GM10248 (cell line): ENCODE measurements at places on chromosomes 5 and 9.

DNA sequence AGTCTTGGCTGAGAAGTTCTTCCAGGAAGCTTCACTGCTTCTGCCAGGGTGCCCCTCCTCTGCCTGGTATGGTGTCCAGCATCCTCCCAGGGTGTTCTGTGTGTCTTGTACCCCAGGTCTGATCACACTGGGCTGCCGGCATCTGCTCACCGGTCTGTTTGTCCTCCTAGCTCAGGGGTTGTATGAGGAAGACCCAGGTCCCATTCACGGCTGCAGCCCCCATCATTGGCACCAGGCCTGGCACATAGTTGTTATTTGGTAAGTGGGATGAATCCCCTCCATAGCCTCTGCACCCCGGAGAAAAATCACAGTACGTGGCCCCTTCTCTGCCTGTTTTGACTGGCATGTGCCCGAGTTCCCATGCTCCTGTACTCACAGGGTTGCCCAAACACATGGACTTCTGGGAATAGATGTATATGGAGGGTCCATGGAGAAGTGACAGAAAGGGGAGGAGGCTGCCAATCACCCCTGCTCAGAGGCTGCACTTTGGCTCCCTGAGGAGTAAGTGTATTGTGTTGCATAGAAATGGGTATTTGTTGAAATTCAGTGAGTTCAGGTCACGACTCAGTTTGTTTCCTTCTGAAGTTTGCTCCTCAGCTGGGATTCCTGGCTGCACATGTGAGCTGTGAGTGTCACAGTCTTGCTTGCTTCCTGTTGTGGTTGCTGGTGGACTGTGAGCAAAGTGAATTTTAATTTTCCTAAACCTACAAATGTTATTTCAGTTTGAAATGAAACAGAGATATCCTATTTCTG lies 96.2 kb downstream of the HSPA4 start:
- no peak for DNase-seq

DNA sequence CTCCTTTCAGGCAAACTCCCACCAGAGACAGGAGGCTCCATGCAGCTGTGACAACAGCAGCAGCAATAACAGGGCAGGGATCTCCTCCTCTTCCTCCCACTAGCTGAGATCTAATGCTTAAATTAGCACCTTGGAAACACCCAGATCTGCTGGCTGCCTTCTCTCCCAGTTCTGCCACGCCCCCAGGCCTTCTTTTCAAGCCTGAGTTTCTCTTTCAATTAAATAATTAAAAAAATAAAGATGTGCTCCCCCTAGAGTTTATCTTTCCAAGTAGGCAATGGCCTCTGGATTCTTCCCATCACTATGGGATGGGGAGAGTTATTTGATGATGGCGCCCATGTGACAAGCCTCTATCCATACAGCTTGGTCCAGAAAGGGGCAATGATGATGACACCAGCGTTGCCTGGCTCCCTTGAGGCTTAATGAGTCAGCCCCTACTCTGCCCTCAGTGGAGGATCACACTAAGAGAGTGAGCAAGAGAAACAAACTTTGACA lies 3.8 kb downstream of the FAM219A start:
- DNase-seq = no peak

- no peak for DNase-seq
Observed at GRCh38 chr9:28741459-28741858, 1168.2 kb upstream of the C9orf72 start.

DNA sequence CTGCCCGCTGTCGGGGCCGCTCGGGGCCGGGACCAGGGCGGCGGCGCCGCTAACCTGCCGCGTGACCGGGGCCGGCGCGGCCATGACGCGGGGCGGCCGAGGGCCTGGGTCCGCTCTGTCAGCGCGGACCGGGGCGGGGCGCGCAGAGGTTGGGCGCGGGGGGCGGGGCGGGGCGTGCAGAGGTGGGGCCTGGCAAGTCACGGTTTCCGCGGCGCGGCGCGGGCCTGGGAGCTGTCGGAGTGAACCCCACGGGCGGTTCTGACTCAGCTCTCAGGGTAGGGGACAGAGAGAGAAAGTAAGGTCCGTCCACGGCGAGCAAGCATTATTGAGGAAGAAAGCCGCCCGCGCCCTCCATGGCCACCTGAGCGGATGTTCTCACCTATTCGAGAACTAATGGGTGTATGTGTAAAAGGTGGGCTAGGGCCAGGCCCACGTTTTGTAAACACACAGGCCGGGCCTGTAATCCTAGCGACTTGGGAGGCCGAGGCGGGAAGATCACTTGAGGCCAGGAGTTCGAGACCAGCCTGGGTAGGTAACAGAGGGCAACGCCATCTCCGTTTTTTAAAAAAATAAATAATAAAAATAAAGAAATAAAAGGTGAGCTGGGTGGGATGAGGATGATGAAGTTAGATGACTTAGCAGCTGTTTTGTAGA lies at the start of gene PRXL2C:
Gene PRXL2C, minus strand, starts transcription at position 120 of the 654 bp plus-strand sequence. Its CDS starts 36 bp downstream, at position 84.
- peak; percentile 75 for DNase-seq

DNA sequence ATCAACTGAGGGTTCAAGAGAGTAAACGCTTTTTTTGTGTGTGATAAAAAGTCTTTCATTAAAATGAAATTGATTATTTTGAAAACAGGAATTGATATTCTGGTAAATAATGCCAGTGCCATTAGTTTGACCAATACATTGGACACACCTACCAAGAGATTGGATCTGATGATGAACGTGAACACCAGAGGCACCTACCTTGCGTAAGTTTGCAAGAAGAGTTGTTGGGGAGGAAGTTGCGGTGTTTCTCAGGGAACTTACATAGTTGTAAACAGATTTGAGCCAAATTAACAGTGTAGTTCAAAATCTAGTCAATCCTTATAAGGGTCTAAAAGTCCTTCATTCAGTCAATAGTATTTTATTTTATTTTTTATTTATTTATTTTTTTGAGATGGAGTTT lies 28.9 kb downstream of the HSDL2 start:
- no peak for DNase-seq

GRCh38 chr5:150589862-150590601 lies 50.4 kb upstream of the SYNPO start:
- DNase-seq = no peak

GRCh38 chr5:51968756-51969155 lies 585.5 kb downstream of the ISL1 start:
- DNase-seq = no peak

DNA sequence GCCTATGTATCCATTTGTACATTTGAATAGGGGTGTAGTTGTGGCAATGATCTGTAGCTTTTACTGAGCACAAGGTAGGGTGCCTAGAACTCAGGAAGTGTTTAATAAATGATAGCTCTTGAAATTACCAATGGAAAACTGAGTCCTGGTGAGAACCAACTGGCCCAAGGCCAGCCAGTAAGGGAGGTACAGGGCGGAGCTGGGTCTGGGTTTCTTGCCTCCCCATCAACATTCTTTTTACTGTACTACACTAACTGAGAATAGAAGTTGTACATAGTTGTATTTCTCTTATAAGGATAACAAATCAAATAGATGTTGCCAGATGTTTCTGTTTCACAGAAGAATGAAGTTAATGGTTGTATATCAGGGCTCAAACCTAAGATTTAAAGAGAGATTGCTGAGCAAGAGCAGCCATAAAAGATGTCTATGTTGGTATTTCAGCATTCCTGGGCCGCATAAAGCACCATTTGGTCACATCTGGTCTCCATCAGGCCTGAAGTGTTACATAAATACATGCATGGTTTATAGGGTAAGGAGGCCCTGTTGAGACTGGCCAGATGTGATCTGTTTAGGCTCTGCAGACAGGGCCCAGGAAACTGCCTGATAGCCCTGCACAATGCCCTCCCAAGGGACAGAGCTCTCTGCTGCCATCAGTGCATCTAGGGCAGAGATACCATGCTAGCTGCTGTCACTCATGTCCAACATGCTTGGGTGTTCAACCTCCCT lies 210.5 kb downstream of the NXNL2 start:
- DNase-seq = no peak

DNA sequence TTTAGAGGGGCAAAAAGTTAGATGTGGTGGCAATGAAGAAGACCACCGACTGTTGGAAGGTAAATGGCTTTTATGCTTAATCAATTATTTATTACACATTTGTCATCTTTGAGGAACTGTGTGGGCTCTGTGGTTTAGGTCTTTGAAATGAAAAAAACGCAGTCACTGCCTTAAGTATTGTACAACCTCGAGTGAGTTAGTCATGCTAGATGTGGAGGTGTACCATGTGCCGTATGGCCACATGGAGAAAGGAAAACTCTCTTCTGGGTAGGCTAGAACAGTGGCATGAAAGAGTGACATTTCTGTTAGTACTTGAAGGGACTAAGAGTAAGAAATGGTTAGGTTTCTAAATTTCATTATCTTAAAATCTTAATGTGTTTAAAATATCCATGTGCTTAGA lies 166.1 kb downstream of the HACD4 start:
- DNase-seq = no peak

GRCh38 chr5:137858223-137858916 lies 9.3 kb upstream of the MYOT start:
- DNase-seq = peak; percentile 31

GRCh38 chr5:43437062-43437660 lies 25.0 kb upstream of the CCL28 start:
- DNase-seq = no peak

DNA sequence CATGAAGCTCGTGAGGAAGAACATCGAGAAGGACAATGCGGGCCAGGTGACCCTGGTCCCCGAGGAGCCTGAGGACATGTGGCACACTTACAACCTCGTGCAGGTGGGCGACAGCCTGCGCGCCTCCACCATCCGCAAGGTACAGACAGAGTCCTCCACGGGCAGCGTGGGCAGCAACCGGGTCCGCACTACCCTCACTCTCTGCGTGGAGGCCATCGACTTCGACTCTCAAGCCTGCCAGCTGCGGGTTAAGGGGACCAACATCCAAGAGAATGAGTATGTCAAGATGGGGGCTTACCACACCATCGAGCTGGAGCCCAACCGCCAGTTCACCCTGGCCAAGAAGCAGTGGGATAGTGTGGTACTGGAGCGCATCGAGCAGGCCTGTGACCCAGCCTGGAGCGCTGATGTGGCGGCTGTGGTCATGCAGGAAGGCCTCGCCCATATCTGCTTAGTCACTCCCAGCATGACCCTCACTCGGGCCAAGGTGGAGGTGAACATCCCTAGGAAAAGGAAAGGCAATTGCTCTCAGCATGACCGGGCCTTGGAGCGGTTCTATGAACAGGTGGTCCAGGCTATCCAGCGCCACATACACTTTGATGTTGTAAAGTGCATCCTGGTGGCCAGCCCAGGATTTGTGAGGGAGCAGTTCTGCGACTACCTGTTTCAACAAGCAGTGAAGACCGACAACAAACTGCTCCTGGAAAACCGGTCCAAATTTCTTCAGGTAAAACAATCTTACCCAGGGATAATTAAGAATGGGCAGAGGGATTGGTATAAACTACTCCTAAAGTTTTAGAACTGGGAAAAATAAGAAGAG lies 12.9 kb downstream of the ITGA1 start:
- peak; percentile 25 for DNase-seq

- no peak for DNase-seq
Observed at GRCh38 chr9:21591221-21592062, 109.3 kb upstream of the IFNE start.

GRCh38 chr9:116501871-116502270 lies 185.2 kb upstream of the TRIM32 start:
- no peak for DNase-seq

- DNase-seq = no peak
Observed at GRCh38 chr5:37926732-37927131, 86.9 kb upstream of the GDNF start.

- DNase-seq = no peak
Observed at GRCh38 chr5:173670791-173671120, 54.3 kb upstream of the BOD1 start.

DNA sequence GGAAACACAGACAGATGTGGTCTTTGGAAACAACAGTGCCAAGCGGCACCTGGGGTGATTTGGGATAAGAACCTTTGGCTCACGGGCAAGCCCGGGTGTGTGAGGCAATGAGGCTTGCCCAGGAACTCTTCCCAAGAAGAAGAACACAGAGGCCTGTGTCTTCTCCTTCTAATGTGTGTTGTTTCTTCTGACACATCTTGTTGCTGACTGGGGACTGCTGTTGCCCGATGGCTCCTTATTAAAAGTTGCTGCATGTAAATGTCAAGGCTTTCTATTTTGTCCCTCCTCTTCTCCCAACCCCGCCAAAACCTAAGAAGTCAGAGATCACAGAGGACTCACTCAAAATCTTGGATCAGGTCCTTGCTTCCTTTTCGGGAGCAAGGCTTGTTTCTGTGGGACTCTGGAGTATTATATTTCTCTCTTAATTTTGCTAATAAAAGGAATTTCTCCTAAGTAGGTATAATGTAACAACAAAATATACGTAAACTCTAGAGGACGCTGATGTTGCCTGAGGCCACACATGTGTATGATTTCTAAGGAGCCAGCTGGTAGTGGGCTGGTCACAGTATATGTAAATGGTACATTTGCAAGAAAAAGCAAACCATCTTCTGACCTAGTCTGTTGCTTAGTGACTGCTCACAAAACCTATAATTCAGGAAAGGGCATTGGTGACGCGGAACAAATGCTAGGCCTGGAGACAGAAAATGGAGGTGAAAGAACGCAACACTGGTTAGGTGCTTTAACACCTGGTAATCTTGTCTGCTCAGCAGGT lies 232.5 kb downstream of the GADD45G start:
- no peak for DNase-seq

DNA sequence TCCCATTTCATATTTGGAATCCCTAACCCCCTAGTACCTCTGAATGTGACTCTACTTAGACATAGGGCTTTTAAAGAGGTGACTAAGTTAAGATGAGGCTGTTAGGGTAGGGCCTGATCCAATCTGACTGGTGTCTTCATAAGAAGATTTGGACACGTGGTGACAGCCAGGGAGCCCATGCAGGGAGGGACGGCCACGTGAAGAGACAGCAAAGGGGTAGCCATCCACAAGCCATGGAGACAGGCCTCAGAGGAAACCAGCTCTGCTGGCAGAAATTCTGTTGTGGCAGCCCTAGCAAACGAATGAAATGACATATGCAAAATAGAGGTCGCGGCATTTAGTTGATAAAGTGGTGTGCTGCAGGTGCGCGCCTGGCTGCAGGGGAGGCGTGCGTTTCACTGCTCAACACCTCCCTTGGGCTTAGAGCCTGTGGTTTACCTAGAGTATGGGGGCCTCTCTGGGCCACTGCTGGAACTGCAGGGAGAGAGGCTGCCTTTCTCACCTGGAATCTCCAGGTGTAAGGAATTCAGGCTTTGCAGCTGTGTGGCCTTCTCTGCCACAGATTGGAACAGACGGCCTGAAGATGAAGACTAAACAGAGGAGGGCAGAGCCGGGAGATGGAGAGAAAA lies 7.1 kb upstream of the AFAP1L1 start:
- DNase-seq = peak; percentile 40

DNA sequence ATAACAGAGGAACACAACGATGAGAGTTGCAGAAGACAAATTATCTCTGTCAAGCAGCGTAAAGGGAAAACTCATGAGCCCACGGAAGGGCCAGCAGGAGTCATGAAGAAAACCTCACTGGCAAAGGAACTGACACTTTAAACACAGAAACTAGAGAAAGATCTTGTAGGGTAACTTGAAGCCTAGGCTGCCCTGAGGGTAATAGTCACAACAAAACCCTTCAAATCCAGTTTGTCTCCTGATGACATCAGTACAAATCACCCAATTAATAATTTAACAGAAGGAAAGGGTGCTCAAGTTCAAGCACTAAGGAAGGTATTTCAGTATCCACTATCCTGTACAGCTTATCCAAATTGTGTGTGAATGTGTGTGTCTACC lies 549.1 kb downstream of the MTRR start:
- no peak for DNase-seq
